ENCODE measurements at places on chromosomes 5 and 9. TPM values are rescaled to one million over a fixed set of nuclear protein-coding genes. Genes with fewer than 3 reads are reported as not detected.

The CDH18 gene
- not detected for total RNA-seq

The ZFP37 gene
- 0.87 TPM for total RNA-seq

The IGFBPL1 gene
- total RNA-seq = not detected

The SPINK7 gene
- not detected for total RNA-seq

The PCDHGA5 gene
- total RNA-seq = not detected

The ALDOB gene
- not detected for total RNA-seq

The TRMT10B gene
- 15.4 TPM for total RNA-seq

The SLC25A48 gene
- total RNA-seq = not detected

The HCN1 gene
- total RNA-seq = not detected

The DAB2IP gene
- total RNA-seq = not detected

The LCN9 gene
- total RNA-seq = not detected

The LCN12 gene
- 2.8 TPM for total RNA-seq

The TMEM252 gene
- total RNA-seq = not detected

The GLRA1 gene
- not detected for total RNA-seq

The SV2C gene
- total RNA-seq = 0.02 TPM

The AQP7 gene
- 0.55 TPM for total RNA-seq

The RNF14 gene
- total RNA-seq = 27.6 TPM

The FOXD4L5 gene
- total RNA-seq = 0.07 TPM

The DMRT1 gene
- not detected for total RNA-seq

The STOML2 gene
- 88.5 TPM for total RNA-seq

The PCDHB15 gene
- not detected for total RNA-seq

The FOXD4L3 gene
- total RNA-seq = not detected

The DRD1 gene
- total RNA-seq = not detected

The DND1 gene
- 2.5 TPM for total RNA-seq

The MELK gene
- total RNA-seq = 41.9 TPM

The FRMD3 gene
- total RNA-seq = 1.0 TPM

The PKD2L2 gene
- total RNA-seq = not detected

The ROPN1L gene
- total RNA-seq = 4.2 TPM

The SHOC1 gene
- total RNA-seq = not detected

The BTNL8 gene
- total RNA-seq = not detected

The IPO11 gene
- total RNA-seq = 25.6 TPM

The FAM221B gene
- not detected for total RNA-seq

The UCK1 gene
- total RNA-seq = 29.1 TPM

The MAT2B gene
- total RNA-seq = 103 TPM

The KIF4B gene
- 0.05 TPM for total RNA-seq

The OR13D1 gene
- not detected for total RNA-seq

The TYRP1 gene
- total RNA-seq = not detected

The IFNK gene
- not detected for total RNA-seq

The HRH2 gene
- 36.1 TPM for total RNA-seq
